ENCODE measurements at places on chromosomes 1 and 21.
A peak's percentile ranks its signal among the peaks of the same experiment; 100 is the strongest.

DNA sequence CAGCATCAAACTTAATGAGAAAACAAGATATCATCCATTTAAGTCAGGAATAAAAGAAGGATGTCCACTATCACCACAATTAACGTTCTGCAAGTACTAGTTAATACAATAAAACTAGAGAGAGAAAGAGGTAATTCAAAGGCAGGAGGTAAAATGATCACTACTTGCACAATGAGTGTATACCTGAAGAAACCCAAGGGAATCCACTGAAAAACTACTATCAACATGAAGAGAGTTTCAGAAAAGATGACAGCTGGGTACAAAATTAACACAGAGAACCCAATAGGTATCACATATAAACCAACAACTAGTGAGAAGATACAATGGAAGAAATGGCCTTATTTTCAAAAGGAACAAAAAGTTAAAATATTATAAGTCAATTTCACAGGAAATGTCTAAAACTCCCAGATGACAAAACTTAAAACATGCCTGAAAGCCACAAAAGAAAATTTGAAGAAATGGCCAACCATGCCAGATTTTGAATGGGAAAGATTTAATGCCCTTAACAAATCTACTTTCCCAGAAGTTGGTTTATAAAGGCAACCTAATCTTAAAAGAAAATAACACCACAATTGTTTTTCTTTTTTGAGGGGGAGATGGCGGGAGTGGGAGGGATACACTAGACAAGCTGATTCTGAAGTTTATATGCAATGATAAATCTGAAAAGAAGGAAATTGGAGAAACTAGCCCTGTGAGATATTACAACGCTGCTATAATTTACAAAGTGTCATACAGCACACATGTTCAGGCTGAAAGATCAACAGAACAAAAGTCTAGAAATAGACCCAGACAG lies 17.8 kb downstream of the VPS26C start:
- DNase-seq = no peak

DNA sequence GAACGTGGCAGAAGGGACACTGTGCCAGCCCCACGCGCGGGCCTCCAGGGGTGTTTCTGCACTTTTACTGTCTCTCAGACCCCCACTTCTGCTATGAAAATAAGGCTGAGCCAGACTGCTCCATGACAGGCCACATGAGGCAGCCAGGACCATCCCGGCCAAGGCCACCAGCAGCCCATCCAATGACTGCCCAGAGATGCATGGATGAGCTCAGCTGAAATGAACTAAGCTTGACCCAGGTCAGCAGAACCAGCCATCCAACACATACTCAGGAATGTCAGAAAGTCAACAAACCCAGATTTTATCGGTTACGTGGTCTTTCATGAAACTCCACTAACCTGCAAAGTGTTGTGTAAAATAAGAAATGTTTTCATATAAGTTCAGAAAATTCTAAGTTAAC lies 51.2 kb downstream of the CCDC185 start:
- no peak for DNase-seq

DNA sequence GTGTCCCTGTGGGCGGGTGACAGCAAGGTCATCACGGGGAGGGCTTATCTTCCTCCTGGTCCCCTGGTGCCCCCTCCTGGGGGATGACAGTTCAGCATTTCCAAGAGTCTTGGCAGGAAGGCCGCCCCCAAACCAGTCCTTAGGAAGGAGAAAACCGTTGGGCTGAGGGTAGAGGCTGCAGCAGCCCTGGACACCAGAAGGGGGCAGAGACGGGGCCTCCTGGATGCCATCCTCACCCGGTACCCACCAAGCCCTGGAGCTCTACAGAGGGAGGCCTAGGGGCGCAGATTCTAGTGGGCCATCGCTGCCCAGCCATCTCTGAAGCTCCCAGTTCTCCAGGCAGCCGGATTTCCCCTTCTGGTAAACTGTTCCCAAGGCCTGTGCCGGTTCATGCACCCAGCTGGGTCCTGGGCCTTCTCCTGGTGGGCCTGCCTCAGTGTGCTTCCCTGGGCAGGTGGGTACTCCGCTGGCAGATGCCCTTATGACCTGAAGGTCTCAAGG lies 14.8 kb upstream of the ZNF669 start:
- no peak for DNase-seq

DNA sequence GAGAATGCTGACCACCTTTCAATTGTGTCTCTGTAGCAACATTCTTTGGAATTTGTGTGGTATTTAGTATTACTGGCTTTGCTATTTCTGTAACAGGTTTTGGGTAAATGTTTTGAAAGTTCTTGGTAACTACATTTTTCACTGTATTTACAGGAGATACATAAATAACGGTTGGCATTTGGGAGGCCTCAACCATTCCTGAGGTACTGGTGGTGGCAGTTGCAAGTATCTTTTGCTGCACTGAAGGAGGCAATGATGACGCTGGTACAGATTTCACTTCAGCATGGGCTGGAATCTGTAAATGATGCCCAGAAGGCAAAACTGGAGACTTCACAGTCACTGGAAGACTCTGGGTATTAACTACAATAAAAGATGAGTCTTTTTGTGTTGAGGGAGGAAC lies 11.7 kb downstream of the LRIF1 start:
- DNase-seq = no peak

- DNase-seq = no peak
Observed at GRCh38 chr1:36481091-36481490, 1.6 kb downstream of the CSF3R start.

- no peak for DNase-seq
Observed at GRCh38 chr1:220992705-220993052, 113.4 kb downstream of the HLX start.

GRCh38 chr1:43225168-43225567 lies 44.6 kb upstream of the TMEM125 start:
- DNase-seq = no peak

DNA sequence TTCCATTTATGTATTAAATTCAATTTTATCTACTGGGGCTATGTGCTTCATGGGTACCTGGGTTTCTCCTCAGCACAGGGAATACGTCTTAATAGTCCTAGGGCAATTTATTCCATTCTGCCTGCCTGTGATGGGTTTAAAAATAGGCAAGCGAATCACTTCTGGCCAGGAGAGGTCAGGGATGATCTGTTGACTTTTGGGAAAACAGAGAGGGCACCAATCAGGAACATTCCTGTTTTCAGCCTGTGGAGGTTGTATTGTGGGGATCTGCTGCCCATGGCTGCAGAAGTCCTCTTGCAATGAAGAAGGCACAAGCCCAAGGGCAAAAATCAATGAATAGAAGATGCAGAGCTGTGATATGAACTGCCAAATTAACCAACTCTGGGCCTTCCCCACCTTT lies 303.1 kb downstream of the CTH start:
- no peak for DNase-seq

DNA sequence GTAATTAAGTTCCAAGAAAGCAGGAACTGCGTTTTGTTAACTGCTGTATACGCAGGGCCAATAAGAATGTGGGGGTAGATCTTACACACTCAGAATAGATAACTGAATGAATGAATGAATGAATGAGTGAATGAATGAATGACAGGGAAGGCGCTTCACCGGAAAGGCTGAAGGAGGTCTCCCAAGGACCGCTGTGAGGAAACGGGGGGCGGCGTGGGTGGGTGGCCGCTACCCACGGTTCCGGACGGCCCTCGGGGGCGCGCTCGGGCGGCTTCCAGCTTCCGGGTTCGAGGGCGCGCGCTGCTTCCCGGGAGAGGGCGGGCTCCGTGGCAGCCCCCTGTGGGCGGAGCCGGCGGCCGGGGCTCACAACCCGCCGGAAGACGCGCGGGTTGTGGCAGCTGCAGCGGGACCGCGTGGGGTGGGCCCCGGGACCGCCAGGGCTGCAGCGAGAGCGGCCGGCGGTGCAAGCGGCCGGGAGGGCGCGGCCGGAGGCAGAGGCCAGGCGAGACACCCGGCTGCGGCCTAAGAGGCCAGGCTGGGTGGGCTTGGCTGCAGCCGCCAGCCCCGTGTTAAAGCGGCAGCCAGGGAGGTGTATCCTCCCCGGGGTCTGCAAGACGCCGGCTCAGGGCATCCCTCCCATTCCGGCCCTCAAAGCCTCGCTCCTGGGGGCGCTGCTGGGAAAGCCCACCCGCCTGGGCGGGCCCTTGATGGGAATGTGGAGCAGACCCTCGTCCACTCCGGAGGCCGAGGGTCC lies at the start of gene ZFP69:
Gene ZFP69 (plus strand): TSS at position 367 of the 754 bp plus-strand sequence. CDS start 2,072 bp downstream, outside the sequence.
- peak; percentile 66 for DNase-seq

GRCh38 chr1:53544728-53545515 lies 85.7 kb downstream of the DMRTB1 start:
- DNase-seq = no peak

DNA sequence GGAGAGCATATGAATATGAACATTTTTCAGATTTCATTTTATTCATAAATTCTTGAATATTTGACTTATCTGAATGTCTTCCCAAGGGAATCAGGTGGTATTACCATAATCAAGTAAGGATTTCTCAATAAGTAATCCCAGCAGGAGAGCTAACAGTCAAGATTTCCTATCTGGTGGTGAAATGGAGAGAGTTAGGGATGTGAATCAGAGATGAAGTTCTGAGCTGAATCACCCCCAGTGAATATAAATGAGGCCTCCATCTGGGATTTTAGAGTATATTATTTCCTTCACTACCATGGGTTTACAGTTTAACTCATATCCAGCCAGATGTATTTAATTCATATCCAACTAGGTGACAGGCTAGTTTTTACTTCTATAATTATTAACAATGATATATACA lies 61.5 kb upstream of the RGS2 start:
- no peak for DNase-seq

GRCh38 chr1:205565799-205566198 lies 61.3 kb downstream of the CDK18 start:
- DNase-seq = no peak

- no peak for DNase-seq
Observed at GRCh38 chr1:184905601-184906322, 68.5 kb downstream of the NIBAN1 start.

DNA sequence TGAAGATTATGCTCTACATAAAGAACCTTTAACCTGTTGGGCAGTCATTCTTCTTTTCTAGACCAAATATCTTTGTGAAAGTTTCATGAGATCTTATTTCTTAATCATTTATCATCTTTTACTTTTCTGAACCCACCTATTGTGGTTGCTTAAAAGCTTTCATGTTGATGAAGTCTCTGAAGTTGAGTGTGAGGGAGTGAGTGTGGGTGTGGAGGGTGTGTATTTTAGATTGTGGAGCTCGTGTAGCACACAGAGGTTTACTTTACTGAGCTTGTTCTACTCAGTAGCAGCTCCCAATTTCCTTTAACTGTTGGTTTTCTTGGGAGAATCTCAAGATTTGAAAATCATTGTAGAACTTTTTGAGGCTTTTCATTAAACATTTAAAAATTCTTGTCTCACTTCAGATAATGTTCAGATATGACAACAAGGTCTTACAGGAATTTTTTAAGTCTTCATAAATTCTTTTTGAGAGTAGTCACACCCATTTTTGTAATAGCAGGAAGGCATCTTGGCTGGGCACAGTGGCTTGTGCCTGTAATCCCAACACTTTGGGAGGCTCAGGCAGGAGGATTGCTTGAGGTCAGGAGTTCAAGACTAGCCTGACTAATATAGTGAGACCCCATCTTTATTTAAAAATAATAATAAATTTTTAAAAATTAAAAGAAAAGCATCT lies 17.0 kb downstream of the SRRM1 start:
- DNase-seq = no peak

DNA sequence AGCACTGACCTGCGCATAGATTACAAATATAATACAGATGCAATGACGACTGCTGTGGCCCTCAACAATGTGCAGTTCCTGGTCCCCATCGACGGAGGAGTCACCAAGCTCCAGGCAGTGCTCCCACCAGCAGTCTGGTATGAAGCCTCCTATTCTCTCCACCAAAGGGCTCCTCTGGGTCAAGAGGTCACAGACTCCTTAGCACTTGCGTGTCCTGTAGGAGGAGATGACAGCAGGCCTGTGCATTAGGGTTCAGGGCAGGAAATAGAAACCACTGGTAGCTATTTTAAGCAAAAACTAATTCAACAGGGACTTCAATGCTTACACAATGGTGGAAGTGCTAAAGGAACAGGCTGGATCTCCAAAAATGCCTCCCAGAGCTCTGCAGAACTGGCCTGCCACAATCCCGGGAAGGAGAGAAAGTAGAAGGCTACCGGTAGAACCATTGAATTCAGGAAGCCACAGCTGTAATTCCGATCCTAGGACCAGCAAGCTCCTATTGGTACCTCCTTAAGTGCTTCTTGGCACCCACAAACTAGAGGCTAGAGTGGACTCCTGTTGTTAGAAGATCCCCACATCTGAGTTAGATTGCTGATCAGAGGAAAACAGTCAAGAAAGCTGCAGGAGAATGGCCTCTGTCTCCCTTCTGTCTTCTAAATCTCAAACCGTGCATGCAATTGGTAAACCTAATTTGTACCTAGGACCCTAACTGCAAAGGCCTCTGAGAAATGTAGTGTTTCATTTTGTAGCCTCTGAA lies 12.7 kb upstream of the DYNLT5 start:
- DNase-seq = no peak

DNA sequence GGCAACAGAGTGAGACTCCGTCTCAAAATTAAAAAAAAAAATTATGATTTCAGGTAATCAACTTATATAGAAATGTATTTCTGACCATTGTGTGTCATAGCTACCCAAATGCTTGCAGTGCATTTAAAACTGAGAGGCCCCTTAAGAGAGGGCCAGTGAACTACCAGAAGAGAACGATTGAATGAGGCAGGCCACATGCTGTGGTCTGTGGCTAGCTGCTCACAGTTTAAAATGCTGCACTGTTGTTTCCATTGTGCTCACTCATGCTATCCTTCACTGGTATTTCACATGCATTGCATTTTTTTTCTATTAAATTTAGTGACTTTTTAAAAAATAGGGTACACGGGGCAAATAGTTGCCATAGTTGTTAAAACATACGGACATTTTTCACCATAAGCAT lies 26.0 kb downstream of the CHML start:
- DNase-seq = no peak

GRCh38 chr1:159970932-159971342 lies 16.9 kb upstream of the SLAMF9 start:
- no peak for DNase-seq

- no peak for DNase-seq
Observed at GRCh38 chr21:15291621-15292266, 226.9 kb upstream of the NRIP1 start.

GRCh38 chr1:6870086-6870485 lies 84.8 kb downstream of the CAMTA1 start:
- DNase-seq = no peak

- no peak for DNase-seq
Observed at GRCh38 chr1:106889059-106889458, 167.4 kb upstream of the PRMT6 start.

DNA sequence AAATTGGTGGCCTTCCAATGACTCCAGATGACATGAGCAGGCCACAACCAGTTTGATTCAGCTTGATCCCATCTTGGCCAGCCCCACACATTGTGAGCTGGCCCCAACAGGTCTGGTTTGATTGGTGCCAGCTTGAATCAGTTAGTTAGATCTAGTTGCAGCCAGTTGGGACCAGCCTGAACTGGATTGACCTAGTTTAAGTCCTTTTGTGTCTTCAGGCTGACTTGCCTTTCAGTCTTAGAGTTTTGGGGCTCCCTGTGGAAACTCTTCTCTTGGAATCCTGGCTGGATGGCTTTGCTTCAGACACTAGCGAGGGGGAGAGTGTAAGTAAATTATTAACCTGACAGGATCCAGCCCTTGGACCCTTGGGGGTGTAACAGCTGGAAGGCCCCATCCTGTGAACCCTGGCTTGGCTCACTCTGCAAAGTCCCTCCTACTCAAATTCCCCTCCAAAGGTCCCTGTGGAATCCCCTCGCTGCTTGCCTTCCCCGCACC lies 36.2 kb upstream of the POU3F1 start:
- DNase-seq = no peak

- no peak for DNase-seq
Observed at GRCh38 chr1:203656796-203657747, 30.4 kb downstream of the ATP2B4 start.
